Activated CD4-positive, alpha-beta memory T cell treated with anti-CD3 and anti-CD28 coated beads, Interleukin-2, amount 10 ng/mL, durations not matched to agents 7 days and 5 days (primary cell): ENCODE measurements at places on chromosomes 4 and X.

GRCh38 chr4:72900952-72901351 lies 168.6 kb downstream of the COX18 start:
- no peak for DNase-seq

DNA sequence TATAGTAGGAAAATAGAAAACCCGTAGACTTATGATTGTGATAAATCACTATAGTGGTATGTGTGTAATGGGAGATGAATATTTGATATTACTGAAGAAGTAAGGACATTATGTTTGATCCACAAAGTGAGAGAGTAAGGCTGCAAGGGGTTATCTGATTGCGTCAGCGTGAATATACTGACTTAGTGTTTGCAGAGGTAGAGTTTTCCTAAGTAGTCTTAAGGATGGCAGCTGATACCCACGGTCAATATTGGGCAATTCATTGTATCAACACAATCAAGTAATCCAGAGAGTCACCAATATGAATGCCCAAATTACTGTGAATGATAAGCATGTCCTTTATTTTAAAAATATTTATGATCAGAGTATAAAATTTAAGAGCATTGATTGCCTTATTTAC lies 83.7 kb downstream of the SPOCK3 start:
- no peak for DNase-seq

DNA sequence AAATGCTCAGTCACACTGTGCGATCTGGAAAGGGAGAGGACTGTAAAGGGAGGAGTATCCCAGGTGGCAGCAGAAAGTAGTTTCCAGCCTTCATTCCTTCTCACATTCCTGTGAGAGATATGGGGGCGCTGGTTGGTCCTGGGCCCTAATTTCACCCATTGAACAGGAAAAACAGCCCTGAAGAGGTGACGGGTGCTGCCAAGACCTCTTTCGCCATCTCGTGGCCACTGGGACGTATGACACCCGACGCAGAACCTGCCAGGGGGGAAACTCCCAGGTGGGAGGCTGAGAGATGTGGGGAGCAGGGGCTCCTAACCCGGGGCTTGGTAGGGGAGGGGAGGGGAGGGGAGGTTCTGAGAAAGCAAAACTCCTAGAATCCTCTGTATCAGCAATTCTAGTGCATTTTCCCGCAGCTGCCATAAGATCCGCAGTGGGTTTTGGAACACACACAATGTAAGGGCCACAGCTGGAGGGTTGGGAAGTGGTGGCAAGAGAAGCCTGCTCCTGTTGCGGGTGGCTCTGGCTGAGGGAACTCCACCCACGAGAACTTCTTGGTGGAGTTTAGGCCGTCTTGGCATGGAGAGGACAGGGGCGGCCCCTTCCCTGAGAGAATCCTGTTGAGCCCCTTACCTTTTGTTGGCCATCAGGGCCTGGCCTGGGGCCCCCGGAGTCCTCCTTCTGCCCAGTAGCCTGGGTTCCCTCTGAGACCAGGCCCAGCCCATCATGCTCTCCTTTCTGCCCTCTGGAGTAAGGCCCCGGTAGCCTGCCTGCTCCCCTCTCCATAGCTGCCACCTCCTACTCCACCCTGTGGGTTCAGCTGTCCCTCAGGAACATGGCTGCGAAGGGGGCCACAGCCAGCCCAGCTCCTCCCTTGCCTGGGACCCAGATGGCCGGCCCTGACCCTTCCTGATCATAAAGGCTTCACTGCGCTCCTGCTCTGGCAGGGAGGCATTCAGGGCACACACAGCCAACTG lies 134.1 kb downstream of the OR13H1 start:
- DNase-seq, result peak; percentile 28

GRCh38 chr4:74659576-74660411 lies 134.5 kb downstream of the BTC start:
- no peak for DNase-seq

DNA sequence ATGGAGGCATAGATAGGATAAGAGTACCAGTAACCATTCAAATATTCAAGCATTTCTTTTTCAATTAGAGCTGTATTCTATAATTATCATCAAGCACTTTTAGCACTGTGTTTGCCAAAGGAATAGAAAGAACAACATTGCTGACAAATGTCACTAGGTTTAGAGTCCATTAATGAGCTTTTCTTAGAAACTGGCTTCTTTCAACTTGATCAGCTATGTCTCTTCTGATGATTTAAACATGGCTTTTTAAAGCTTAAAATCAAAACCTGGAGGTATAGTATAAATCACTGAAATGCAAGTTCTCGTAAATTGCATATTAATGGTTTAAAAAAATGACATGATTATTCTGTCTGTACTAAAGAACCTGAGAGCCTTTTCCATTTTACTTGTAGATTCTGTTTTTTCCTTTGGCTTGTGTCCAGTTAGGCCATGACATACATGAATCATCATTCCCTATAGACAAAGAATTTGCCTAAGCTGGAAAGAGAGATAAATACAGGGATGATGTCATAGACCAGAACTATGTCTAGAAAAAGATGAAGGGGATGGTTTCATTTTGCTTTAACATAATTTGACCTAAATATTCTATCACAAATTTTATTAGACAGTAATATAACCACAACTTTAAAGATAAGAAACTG lies 340.1 kb upstream of the CTSO start:
- DNase-seq, result no peak

GRCh38 chr4:117983541-117984365 lies 50.5 kb upstream of the NDST3 start:
- no peak for DNase-seq

DNA sequence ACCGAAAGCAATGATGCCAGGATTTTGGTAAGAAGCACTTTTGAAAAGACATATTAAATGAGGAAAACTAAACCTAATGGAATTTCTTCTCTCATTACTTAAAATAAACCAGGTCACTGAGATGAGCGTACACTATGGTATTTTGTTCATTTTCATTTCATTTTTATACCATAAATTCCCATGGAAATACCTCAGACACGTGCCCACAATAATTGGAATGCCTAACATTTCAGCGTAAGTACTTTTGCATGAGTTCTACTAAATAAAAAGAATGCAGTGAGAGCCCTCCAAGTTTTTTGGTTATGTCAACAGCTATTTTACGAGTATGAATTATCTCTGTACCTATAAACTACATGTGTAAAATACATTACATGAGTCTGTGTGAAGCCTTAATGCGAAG lies 3.2 kb downstream of the CAMK2D start:
- no peak for DNase-seq

DNA sequence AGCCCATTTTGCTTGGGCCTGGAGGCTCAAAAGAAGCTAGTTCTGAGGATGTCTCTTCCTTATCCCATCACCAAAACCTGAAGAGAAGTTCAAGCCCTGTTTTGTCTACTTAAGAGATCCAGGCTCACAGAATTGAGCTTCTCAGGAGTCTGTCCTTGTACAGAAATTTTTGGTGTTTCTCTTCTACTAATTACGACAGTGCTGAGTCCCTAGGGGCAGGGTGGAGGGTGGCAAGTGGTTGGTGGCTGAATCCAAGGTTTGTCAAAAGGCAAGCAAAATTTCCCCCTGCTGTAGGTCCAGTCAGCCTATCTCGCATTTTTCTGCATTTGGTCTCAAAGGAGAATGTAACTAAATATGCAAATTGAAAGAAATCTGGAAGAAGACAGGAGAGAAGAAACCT lies 377.9 kb downstream of the SMARCA1 start:
- DNase-seq, result no peak

DNA sequence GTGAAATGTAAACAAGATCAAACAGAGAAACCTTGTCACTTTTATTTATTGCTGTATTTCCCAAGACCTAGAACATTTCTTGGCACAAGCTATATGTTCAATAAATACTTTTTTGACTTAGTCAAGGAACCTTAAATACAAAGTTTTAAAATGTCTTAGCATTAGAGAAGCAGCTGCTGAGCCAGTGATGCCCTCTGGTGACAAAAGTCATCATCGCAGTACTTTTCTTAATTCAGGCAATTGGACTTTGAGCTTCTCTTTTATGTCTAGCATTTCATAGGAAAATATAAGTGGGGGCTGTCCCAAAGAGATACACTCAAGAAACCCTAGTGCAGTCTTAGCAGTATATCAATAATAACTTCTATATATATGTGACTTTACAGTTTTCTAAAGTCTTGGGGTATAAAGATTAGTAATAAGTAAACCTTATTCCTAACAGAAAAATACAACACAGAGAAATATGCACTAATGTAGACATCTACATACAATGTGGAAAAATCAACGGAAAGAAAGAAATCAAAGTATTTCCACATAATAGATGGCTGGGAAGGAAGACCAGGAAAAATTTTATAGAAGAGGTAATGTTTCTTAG lies 118.4 kb downstream of the DTHD1 start:
- peak; percentile 44 for DNase-seq

DNA sequence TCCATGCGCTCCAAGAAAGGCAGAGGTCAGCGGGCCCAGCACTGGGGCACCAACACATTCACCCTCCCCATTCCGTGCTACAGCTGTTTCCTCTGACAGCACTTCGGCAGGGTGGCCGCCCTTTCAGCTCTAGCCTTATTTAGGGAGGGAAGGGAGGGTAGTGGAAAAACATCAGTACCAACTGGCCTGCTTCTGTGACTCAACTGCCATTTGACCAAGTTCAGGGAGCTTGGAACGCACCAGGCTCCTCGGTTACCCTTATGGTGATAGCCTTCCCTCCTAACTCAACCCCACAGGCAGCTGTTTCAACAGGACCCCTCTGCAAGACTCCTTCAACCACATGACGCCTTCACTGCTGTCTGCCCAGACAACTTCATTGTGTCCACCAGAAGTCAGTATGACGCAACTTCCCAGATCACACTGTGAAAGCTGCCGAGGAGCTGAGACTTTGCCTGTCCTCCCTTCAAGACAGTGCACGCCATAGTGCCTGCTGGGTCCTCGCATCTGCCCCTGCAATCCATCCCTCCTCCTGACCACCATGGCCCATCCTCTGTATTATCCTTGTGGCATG lies 132.2 kb downstream of the AFAP1 start:
- no peak for DNase-seq

- DNase-seq, result no peak
Observed at GRCh38 chr4:121200795-121201472, 36.8 kb upstream of the TNIP3 start.

DNA sequence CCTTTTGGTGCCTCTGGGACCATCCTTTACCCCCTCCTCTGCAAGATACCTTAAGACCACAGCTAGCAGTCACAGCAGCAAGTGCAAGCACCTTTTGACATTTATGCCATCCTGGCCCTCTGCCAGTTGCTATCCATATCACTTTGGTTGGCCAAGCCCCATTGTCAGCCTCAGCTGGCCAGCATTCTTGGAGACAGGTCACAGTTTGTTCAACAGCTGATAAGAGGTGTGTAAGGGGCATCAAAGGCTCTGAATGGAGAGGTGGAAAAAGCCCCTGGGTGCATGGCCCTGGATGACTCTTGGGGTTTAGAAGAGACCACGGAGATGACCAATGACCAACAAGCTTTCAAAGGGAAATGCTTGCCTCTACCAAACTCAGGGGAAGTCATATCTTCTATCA lies 133.6 kb upstream of the MAMLD1 start:
- no peak for DNase-seq

- DNase-seq, result no peak
Observed at GRCh38 chr4:139253713-139254112, 26.3 kb downstream of the MGARP start.

GRCh38 chr4:156974264-156974663 lies 2.7 kb upstream of the PDGFC start:
- DNase-seq, result no peak

DNA sequence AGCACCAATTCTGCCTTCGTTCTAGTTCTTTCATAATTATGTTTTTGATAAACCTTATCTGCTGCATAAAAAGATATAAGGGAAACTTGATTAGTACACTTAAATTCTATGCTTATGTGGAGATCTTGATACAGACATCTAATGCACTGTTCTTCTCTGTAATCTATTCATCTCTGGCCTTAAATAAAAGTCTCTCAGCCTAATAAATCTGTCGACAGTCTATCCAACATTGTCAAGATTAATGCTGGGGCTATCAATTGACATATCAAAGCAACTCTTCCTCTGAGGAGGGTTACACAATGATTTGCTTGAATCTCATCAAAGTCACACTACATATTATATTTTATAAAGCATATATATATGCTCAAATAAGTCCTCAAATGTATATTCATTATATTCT lies 545.5 kb downstream of the SPOCK3 start:
- DNase-seq, result no peak

- DNase-seq, result no peak
Observed at GRCh38 chrX:119272882-119273419, 36.9 kb downstream of the PGRMC1 start.

GRCh38 chr4:2785613-2786012 lies 7.3 kb upstream of the SH3BP2 start:
- peak; percentile 43 for DNase-seq

DNA sequence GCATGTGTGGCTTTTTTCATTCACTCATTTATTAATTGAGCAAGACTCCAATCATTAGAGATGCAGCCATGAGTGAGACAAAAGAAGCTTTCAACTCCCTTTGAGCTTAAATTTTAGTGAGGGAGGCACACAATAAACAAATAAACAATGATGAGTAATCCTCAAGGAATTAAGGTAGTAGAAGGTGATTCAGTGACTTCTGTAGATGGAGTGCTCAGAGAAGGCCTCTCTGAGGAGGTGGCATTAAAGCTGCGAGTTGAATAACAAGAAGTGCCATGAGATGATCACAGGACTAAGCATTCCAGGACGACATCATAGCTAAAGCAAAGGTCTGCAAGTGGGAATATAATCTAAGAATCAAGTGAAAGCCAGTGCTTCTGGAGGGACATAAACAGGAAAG lies 77.6 kb downstream of the NWD2 start:
- DNase-seq, result no peak

- no peak for DNase-seq
Observed at GRCh38 chrX:153897899-153898298, 6.6 kb upstream of the AVPR2 start.
